ENCODE measurements at places on chromosomes 5 and 9.

DNA sequence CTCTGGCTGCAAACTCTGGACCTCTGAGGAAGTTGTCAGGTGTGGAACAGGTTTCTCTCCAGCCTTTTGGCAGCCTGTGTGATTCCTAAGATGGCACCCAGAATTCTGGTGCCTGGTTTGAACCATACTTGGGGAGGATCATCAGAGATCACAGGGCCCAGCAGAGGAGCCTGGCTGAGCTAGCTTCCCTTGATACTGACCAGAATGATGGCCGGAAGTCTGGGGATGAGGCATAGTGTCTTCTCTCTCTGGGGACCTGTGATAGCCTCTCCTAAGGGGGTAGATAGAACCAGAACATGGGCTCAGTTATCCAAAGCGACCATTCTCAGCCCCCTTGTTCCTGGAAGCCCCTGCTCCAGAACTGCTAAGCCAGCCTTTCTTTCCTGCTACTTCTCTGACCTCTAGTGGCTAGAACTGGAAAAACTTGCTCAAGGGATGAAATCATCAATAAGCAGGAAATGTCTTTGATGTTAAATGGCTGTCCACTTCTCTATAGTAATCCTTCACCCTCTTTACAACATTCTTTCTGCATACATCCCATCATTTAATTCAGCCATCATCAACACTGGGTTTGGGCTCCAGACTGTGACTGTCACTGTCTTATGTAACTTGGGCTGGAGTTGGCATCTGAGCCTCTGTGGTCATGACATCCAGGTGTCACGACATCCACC, 55.1 kb downstream of the C9orf152 start:
- peak; percentile 46 for DNase-seq

- no peak for DNase-seq
These were observed 391.1 kb upstream of the ZNF608 start for GRCh38 chr5:125137535-125137934.

DNA sequence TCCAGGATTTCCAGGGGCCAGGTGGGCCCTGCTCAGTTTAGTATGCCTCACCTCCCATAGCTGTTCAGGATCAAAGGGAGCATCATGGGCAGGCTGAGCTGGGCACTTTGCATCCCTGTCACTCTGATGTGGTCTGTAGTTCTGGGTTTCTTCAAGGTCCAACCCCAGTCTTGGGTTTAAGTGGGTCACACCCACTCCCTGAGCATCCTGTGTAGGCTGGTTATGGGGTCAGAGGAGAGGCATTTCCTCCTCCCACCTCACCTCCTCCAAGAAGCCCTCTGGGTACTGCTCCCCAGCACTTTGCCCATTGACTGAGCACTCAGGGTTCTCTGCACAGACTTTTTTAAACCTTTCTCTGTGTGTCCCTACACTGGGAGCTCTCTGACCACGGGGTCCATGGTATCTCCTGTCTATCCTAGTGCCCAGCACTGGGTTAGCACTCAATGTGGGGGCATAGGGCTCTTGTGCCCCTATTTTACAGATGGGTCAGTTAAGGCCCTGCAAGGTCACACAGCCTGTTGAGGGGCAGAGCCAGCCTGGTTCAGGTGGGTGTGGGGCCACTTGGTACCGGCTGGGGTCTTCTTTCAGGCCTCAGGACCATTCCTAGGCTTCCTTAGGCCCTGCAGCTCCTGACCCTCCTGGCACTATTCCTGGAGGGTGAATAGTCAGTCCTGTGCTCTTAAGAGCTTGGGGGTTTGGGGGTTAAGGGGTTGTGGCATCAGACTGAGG, 19.0 kb downstream of the CXXC5 start:
- no peak for DNase-seq

DNA sequence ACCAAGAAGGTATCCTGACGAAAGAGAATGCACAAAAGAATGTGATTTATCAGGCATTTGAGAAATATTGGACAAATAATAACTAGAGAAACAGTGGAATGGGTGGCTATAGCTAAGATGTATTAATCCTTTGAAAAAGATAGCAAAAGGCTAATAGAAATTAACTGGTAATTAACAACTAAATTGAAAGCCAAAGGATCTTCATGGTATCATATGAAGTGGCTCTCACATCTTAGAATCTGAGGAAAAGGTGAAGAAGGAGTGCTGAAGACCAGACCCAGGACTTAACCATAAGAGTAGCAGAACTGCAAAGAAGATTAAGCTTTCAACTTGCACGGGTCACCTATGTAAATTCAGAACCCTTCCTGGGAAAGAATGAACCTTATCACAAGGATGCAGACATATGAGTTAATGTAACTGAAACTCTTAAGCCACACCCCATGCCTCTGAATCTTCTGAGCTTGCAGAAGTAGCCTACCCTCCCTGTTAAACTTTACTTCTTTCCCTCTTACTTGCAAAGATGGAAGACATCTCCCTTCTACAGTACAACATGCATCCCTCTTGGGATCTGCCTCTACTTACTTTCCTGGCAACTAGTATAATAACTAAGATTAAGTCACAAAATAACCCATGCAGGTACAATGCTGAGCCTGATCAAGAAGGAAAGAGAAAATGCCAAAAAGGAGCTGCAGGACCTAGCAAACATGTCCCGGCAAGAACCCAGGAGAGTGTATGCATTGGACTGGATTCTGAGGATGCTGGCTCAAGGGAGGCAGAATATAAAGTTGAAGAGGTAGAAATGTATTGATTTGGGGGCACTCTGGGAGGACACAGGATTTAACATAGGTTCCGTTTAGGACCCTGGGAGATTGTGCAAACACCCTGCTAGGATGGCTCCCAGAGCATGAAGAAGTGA, 395.5 kb upstream of the SLC30A5 start:
- DNase-seq = no peak

GRCh38 chr9:93655621-93656425, 79.4 kb downstream of the PHF2 start:
- DNase-seq = no peak

DNA sequence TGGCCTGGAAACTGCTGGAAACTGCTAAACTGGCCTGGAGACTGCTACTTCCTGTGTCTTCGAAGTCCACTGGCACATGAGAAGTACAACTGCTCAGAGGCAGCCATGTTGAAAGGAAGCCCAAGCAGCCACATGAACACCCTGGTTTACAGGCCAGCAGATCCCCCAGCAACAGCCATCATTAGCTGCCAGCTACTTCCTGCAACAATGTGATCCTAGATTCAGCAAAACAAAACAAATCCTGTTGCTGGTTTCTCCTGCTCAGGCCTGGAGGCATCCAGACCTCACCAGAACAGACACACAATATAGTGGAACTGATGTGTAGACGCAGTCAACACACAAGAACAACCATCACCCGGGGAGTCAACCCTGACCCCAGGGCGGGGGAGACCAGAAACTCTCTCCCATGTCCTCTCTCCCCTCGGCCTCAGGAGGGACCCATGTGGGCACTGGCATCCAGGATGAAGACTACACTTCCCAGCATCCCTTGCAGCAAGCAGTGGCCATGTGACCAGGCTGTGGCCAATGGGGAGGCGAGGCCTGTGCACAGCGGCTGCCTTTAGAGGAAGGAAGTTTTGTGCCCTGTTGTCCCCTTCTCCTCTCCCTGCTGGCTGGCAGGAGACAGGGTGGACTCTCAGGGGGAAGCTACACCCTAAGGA, 9.2 kb upstream of the LCN15 start:
- DNase-seq = peak; percentile 73

DNA sequence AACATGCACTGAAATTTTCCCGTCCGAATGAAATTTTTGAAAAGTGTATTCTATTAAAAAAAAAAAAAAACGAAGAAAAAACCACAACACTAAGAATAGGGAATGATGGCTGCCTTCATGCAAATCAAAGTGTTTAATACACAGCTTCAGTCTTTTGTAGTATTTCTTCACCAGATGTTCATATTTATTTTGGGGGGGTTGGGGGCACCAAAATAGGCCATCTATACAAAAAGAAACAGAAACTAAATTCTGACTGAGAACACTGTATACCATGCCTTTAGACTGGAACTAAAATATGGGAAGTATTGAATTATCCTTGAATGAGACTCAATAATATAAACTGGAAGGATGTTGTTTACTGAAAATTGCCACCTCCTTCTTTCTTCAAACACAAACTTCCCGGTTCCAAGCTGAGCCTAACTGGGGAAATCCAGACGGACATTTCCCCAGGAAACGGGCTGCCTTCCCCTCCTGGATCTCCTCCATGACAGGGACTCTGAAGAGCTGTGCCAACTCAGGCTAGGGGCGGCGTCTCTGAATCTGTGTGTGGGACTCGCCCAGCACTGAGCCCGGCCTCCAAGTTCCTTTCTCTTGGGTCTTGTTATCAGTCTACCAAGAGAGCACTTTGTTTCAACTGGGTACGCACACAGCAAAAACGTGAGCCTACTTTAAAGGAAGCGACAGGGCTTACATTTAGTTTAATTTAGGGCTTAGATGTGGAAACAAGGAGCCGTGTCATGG, 511.3 kb upstream of the ADAMTS16 start:
- no peak for DNase-seq

- peak; percentile 71 for DNase-seq
These were observed at the start of gene ROR2 for GRCh38 chr9:91949946-91950664. Gene ROR2 (minus strand): TSS chr9:91950228.

GRCh38 chr5:42970636-42971559, 69.2 kb downstream of the ANXA2R start:
- DNase-seq = no peak
